ENCODE measurements at places on chromosomes 11 and 22.

- no peak for DNase-seq
Measured at GRCh38 chr11:130705670-130706421, 210.4 kb downstream of the SNX19 start.

- no peak for DNase-seq
Measured at GRCh38 chr22:49663823-49664222, 163.8 kb downstream of the BRD1 start.

DNA sequence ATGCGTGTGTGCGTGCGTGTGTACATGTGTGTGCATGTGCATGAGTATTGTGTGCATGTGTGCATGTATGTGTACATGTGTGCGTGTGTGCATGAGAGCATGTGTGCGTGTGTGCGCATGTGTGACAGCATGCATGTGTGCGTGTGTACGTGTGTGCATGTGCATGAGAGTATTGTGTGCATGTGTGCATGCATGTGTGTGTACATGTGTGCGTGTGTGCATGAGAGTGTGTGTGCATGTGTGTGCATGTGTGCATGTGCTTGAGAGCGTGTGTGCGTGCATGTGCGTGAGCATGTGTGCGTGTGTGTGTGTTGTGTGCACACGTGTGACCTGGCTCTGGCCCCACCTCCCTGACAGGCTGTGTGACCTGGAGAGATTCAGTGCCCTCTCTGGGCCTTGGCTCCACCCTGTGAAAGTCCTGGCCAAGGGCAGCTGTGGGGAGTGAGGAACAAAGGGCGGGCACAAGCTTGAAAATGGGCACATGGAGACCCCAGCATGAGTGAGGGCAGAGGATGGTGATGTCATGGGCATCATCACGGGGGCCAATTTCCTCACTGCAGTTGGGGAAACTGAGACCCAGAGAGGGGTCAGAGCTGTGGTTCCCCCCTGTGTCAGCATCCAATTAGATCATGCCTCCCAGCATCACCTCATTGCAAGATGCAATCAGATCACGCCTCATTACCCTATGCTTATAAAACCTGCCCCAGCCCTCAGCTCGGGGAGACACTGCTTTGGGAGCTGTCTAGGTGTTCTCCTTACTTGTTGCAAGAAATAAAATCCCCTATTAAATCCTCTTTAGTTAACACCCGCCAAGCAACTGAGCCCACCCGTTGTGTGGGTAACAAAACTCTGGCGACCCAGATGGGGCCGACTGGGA, 658 bp downstream of the ACY3 start:
- no peak for DNase-seq

DNA sequence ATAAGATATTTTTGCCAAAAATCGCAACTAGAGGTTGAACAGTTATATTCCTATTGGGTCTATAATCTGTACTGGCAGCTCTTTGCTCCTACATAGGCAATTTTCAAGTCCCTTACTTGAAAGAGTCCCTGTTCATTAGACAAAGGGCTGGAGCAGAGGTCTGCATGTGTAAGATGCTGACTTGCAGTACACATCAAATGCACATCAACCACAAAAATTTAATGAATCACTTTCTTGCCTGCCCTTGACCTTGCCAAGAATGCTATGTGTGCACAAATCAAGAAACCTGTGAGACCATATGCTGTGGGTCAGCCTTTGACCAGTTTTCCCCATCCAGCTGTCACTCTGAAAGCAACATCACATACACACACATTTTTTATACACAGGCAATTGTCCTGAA, 661.5 kb downstream of the LRRC4C start:
- DNase-seq, result no peak

GRCh38 chr11:72584939-72585597, 89.2 kb downstream of the PDE2A start:
- no peak for DNase-seq

GRCh38 chr22:22716136-22716665, 71.8 kb downstream of the GGTLC2 start:
- DNase-seq, result no peak

DNA sequence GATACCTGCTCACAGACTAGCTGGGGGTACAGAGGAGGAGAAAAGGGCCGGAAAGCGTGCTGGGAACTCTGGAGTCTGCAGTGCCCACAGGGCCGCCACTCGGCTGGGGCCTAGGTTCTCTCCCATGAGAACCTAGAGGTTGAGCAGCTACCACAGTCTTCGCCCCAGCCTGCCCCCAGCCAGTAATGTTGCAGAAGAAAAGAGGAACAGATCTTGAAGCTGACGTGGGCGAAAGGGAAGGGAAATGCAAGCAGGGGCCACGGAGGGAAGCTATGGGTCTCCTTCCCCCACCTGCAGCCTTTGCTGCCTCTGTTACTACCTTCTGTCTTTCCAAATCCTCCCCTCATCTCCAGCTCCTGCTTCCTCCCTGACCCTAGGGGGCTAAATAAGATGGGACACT, 28.8 kb upstream of the P2RY2 start:
- DNase-seq, result no peak

GRCh38 chr22:44154436-44154942, 26.2 kb upstream of the PARVG start:
- no peak for DNase-seq

DNA sequence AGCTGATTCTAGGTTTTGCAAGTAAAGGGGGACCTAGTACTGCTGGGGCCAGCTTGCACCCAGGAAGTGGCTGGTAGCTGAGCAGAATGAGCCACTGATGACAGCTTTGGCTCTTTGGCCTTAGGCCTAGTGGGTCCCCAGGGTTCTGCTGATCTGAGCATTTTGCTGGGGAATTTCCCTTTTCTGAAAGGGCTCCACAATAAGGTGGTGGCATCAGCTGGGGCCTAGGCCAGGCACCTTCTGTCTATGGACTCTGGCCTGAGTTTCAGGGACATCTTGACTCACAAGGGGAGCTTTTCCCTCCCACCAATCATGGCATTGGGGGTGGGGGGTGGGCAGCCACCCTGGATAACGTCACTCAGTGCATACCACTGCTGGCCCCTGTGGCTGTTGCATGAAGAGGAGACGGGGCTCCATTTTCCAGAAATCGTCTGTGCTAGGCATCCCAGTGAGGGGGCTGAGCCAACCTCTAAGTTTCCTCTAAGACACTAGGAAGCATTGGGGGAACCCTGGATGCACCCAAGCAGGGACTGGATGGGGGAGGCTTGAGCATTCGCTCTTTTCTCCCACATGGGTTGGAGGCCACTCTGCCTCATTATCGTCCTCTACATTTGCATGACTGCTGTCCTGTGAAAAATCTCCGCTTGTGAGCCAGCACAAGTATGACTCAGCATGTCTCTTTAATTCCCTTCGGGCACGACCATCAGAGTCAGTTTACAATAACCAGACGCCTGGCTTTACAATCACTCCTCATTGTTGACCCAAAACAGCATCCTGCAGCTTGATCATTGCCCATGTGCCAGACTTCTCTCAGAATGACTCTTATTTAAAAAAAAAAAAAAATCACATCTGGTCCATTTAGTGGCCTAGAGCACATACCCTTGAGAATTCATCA, 145.0 kb upstream of the THY1 start:
- no peak for DNase-seq

GRCh38 chr11:78025378-78025777, 2.3 kb upstream of the KCTD14 start:
- DNase-seq, result no peak

GRCh38 chr11:59894616-59895015, 16.0 kb downstream of the OOSP3 start:
- DNase-seq, result no peak

DNA sequence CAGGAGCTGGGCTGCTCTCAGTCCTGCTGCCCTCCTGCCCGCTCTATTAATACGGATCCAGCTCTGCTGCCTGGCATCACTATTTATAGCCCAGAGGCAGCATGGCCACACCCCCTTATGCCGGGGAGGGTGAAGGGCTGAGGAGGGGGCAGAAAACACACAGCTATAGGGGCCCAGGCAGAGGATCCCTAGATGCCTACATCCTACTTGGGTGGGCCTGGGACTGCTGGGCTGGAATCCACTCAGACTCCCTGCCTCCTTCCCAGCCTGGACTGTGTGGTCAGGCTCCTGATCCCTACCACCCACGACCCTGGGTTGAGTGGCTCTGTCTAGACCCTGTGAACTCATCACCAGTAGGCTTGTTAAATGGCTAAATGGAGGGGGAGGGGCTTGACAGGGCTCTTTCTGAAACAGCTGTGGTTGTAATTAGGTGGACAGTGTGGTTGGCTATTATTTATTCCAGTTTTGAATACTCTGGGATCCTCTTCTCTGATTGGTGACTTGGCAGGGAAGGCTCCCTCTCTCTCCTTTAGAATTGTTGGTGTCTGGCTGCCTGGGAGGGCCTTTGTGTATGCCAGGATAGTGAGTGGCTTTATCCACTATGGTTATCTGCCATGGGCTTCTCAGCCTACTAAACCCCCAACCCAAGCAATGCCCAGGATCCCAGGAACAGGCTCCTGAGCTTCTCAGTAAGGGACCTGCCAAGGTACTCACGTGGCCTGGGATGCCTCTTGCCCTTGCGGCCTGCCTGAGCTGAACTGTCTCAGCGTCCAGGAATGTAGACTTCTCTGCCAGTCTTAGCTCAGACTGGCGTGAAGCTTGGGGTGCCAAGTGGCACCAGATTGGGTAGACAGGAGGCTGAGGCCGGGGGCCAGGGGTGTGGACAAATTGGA, 15.2 kb downstream of the PHLDB1 start:
- no peak for DNase-seq

All from left kidney (tissue), 8 donors.